ENCODE measurements at places on chromosomes 1 and 21. TPM values are rescaled to one million over a fixed set of nuclear protein-coding genes. Genes with fewer than 3 reads are reported as not detected.

- no peak for DNase-seq
Measured at GRCh38 chr1:112054510-112054909, 65.0 kb upstream of the KCND3 start.

- no peak for DNase-seq
Measured at GRCh38 chr1:239840790-239841189, 250.9 kb upstream of the FMN2 start.

DNA sequence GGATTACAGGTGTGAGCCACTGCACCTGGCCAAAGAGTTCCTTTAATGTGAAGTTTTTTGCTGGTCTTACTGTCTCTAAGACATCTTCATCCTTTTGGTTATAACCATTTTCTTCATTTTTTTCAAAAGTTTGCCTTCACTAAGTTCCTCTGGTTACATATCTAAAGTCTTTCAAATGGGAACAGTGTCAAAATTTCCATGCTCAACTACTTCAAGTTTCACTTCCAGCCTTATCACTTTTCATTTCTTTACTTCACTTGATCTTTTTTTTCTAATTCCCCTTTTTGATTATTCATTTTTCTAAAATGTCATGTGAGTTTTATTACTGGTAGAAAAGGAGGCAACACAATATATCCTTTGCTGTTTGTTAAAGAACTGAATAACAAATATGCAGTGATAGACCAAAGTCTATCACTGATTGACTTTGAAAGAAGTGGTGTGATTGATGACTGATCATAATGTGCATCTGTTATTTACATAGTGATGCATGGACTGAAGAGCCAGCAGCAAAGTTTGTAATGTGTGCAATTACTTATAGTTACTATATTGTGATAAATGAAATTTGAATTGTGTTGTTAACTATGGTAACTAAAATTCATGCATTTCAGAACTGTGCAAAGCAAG lies 16.0 kb upstream of the ZFYVE9 start:
- DNase-seq: no peak

DNA sequence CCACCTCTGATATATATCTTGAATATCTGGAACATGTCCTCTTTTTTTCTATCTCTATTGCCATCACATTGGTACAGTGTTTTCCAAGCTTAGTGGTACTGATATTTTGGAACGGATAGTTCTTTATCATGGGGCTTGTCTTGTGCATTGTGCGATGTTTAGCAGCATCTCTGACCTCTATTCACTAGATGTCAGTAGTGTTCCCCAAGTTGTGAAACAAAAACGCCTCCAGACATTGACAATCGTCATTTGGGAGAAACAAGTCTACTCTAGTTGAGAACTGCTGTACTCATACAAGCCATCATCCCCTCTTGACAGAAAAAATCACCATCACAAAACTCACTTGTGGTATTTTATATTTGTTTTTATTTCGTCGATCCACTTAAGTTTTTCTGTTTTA lies 79.7 kb upstream of the CHODL start:
- no peak for DNase-seq

DNA sequence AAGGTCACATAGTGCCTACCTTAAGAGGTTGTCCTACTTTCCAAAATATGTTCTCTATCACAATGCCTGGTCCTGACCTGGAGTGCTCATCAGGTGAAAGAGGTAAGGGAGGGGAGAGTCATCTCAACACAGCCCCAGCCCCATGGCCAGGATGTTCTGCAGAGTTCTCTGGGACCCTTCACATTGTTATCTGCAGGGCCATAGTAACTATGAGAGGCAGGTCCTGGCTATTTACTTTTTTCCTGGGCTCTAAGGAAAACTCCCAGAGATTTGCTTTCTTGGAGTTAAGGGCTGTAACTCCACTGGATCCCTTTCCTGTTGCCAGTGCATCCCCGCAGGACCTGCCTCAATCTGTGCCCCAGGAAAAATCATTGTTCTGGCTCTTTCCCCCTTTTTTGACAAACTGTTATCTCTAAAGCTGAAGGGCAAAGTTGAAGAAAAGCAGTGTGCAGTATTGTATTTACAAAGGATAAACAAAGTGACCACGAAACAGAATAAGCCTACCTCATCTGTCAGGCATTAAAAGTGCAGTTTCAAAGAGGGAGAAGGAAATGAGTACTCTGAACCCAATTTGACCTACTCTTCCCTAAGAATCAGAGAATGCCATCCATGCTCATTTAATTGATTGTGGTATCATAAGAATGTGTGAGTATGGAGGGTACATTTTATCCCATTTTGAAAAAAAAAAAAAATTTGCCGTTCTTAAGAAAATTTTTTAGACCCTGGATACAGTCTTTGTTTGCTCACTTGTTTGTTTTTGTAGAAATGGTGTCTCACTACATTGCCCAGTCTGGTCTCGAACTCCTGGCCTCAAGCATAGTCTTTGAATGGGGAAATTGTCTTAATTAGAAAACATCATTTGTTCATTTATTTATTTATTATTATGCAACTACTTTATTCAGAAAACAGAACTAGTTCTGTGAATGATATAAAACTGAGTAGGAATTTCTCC lies 149.6 kb downstream of the RHOU start:
- DNase-seq: no peak

DNA sequence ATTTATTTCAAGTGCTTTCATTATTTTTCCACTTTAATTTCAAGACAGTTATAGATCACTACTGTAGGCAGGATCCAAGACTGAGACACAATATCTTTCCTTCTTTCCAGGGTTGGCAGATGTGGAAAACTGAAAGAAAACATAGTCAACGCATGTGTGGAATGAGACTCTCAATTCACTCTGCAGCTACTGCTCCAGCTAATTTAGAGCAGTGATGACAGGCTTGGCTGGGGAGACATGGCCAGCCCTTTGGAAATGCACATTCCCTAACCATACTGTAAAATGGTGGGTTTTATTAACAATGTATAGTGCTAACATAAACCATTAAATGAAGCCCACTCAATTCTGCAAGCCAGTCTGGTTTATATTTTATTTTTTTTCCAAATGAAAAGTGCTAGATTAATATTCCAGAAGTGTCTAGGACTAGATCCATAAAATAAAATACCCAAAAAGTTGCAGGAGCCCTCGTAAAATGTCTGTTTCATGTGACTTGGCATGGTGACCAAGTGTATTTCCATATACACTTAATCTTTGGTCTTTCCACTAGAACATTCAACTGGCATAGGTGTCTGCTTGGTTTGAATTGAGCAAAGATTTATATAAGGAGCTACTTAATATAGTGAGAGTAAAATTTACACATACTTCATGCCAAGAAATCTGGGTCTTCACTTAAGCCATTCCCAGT lies 32.9 kb downstream of the COL11A1 start:
- no peak for DNase-seq

GRCh38 chr1:25620701-25621350 lies 4.2 kb downstream of the MAN1C1 start:
- no peak for DNase-seq

DNA sequence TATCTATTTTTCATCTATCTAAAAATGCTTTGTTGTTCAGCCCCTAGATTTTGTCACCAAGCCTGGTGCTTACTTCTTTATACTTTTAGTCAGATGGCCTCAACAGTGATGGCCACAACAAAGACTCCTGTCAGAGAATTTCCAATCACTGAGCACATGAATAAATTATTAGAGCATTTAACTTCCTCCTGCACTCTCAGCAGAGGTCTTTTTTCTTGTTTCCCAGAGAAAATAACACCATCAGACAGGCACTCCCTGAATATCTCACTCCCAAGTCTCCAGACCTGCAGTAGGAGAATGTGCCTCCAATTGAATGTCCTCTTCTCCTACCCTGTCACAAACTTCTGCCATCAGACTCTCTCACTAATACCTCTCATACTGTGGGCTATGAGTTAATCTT lies 616.0 kb upstream of the NR5A2 start:
- no peak for DNase-seq

DNA sequence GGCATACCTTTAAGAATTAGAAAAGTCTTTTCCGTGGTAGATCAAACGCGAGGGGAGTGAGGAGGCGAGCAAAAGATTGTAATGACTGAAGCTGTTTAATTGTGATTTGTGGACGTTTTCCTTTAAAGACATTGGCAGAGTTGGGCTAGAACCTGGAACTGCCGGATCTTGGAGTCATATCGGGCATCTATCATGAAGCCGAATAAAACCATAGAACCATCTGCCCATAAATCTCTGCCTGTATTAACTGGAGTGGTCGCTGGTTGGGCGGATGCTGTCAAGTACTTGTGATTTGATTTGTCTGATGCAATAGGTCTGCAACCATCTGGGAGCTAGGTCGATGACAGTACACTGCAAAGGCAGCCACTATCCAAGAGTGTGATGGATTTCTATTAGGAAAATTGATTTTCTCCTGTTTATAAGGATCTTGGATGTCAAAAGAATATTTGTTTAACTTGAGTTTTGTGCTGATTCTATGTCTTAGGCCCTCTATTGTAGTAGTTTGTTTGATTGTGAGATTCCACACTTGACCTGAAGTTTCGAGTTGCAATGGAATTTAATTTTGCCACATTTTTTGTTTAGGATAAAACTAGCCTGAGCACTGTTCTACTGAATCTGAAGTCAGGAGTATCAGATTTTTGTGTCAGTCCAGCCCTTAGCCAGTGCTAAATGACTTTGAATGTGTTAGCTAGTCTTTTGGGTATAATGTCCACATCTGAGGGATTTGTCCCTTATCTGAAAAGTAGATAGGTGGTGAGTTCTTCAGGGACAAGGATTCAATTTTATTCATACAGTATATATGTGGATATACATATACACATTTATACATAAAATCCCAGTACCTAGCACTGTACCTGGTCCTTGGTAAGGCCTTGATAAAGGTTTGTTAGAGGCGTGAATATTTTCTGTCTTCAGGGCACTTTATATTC lies 1.2 kb downstream of the SARS1 start:
- peak; percentile 59 for DNase-seq

DNA sequence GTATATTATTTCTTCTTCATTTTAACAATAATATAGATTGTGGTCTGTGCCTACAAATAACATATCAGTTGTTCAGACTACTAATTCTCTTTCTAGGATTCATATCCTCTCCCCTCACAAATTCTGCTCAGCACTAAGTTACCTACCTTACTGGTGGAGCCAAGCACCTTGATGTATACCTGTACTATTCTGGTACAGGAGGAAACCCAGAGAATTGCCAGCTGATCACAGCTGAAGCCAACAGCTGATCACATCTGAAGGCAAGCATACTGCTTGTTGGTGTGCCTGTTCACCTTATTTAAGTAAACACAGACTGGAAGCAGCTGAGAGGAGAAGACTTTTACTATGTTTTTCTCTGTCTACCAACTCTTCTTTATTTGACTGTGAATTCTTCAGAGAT lies 101.8 kb downstream of the PBX1 start:
- DNase-seq: no peak

GRCh38 chr1:96416701-96417444 lies 304.7 kb upstream of the PTBP2 start:
- DNase-seq: no peak

- no peak for DNase-seq
Measured at GRCh38 chr21:42981862-42982261, 7.5 kb downstream of the PKNOX1 start.

- no peak for DNase-seq
Measured at GRCh38 chr21:44429894-44430293, 25.4 kb upstream of the LRRC3 start.

GRCh38 chr1:42006836-42007235 lies 88.1 kb upstream of the HIVEP3 start:
- no peak for DNase-seq

DNA sequence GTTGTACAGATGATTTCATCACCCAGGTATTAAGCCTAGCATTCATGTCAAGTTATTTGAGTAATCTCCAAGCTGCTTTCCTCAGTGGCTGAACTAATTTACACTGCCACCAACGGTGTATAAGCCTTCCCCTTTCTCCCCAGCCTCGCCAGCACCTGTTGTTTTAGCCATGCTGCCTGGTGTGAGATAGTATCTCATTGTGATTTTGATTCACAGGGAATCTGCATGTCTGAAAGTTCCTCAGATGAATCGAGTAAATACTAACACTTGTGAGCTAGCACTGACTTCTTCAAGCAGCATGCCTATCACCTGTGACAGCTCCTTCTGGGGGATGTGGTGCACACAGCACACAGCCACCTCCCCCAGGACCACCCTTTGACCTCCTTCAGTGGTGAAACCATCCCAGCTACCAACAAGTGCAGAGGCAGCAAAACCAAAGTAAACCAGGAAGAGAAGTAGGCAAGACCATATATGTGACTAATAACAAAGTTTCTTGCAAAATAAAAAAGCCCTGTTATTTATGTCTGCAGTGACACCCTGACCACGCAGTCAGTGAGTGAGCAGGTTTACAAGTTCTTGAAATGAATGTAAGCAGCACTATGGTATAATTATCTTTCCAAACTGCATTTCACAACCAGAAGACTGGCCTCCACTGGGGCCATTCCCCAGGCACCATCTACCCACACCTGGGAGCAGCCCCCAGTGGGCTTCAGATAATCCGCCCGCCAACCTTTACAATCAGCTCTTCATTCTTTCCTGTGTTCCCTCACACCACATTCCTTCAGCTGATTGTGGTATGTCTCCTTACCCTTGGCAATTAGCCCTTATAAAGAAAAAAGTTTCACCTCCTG lies 173.8 kb downstream of the ETS2 start:
- DNase-seq: no peak

GRCh38 chr1:54593571-54594160 lies 29.7 kb downstream of the FAM151A start:
- no peak for DNase-seq

GRCh38 chr1:177948336-177948972 lies 21.4 kb downstream of the SEC16B start:
- no peak for DNase-seq

DNA sequence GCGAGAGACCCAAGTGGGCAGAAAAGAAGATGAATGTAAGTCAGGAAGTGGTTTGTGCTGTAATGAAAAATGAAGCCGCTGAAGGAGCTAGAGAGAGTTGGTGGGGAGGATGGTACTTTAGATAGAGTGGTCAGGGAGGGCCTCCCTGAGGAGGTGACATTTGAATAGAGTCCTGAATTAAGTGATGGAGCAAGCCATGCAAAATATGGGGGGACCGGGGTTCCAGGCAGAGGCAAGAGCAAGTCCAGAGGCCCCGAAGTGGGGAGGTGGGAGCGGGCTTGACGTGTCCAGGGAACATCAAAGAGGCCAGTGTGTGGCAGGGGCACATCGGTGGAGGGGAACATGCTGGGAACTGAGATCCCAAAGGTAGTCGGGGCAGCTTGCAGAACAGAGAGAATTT lies 43.1 kb downstream of the OPRD1 start:
- DNase-seq: no peak

- DNase-seq: no peak
Measured at GRCh38 chr1:198253668-198254067, 96.9 kb downstream of the NEK7 start.

Gene ETNK2
- total RNA-seq: 15.6 TPM

Gene OR10J1
- total RNA-seq: not detected

Gene BOLA1
- total RNA-seq: 18.7 TPM

Gene GSTM2
- total RNA-seq: 8.9 TPM

Gene S100A7
- total RNA-seq: not detected

Gene RAVER2
- total RNA-seq: 9.8 TPM

Gene EDARADD
- total RNA-seq: 3.3 TPM

Gene KCND3
- total RNA-seq: not detected

Gene CLEC20A
- not detected for total RNA-seq

Gene KIAA0319L
- total RNA-seq: 45.7 TPM

Gene PYHIN1
- not detected for total RNA-seq

Gene LGR6
- not detected for total RNA-seq
